ENCODE measurements at places on chromosomes 3 and 15.

- DNase-seq: no peak
Observed at GRCh38 chr3:160157321-160157720, 67.9 kb upstream of the C3orf80 start.

DNA sequence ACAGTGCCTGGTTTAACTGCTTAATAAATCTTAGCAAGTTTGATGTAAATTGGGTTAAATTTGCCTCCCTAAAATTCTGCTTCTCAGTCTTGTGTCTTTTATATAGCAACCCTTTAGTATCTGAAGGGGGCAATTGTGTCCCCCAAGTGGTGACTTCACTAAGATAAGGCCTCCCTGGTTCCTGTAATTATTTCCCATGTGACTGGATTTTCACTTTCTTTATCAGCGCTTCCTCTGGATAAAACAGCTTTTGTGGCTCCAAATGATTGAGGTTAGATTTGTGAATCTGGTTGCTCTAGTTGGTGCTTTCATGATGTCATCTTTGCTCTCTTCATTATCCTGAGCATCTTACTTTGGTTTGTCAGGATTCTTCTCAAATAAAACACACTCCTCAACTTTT lies 334.3 kb upstream of the CTDSPL start:
- no peak for DNase-seq

DNA sequence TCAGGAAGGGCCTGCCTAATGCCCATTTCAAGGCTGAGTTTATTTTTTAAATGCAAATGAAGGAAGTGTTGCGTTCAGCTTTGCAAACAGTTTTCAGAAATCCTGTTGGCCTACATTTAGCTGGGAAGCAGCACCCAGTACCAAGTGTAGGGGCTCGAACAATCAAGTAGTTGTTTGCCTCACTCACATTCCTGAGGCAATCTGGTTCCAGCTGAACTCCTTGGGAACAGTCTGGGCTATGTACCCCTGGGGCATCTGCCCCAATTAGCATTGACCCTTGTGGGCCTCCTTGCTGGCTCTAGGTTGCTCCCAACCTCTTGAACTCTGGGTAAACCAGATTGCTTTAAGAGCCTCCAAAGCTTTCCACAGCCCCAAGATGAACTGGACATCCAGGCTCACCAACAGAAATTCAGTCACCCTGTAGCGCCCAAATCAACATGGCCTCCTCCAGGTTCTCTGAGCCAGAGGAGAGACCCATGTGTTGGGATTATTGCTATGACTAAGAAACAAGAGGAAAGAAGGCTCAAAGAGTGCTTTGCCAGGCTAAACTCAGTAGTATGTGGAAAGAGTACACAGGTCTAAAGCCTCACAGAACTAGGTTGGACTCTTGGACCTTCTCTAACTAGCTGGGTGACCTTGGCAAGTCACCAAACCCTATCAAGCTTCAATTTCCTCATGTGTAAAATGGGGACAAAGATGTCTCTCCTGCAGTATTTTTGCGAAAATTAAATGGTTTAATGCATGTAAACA lies 532.7 kb downstream of the SOX2 start:
- no peak for DNase-seq

DNA sequence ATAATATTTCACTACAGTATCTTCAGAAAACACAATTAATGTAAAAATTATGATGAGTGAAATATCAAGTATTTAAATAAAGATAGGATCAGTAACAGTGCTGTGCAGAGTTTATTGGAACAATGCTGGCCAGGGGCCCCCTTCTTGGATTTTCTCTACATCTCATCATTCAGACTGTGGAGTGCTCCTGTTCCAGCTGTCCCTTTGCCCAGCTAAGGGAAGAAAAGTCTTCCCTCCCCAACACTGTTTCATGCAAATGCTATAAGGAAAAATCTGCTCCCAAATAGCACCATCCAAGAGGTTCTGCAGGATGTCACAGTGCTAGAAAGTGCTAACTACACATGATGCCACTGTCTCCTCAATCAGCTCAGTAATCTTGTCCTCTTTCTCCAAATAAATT lies 64.5 kb downstream of the RPL39L start:
- no peak for DNase-seq

GRCh38 chr3:127480196-127480954 lies 110.2 kb downstream of the TPRA1 start:
- no peak for DNase-seq
